ENCODE measurements at places on chromosomes 2 and 18.

DNA sequence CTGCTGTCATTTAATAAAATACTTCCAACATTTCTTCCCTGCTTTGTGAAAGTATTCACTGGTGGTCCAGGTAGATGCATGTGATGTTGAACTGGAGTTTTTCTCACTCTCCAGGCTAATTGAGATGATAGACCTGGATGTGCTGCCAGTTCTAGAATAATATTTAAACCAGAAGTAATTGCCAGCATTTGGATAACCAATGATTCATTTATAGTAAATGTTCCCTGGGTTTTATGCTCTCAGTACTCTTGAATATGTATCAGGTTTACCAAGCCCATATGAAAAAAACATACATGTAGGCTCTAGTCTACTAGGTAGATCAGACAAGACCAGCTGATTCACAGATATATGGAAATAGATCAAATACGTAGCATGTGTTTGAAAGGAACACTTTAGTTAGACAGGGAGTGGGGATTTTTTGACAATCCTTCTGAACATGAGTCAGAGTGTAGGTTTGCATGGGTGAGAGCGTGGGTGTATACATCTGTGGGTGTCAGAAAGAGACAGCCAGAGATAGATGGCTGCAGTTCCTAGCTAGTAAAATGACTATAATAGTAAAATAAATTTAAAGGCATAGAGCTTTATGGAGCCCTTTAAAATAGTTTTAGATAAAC lies 115.1 kb downstream of the NAB1 start:
- DNase-seq = no peak

DNA sequence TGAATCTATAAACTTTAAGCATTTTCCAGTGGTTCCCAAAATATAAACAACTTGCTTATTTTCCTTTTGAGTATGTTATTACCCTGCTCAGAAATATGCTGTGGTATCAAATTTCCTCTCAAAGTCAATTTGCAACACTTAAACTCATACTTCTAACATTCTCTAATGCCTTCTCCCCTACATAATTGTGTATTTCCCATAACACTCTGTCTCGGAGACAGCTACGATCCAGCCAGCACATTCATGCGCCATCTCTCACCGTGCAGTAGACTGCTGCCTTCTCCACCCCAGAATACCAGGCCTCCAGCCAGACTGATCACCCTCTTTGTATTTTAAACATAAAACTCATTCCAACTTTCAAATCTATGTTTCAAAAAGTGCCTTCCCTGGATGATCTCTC lies 41.8 kb downstream of the TIMM21 start:
- DNase-seq = no peak

DNA sequence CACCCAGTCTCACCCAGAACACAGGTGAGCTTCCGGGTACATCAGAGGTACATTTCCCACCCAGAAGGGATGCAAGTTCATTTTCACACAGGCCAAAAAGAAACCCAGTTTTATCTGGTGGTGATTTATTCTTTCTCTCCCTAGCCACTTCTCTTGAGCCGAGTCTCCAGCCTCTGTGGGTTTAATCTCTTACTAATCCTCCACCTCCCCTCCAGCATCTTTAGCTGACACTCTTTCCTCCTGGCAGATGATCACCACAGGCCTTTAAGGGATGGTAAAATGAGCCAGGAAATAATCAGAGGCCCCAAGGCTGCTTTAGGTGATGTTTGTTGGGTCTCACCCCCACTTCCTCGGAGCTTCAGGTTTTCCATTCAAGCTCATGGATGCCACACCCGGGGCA lies 145.7 kb upstream of the DLX2 start:
- no peak for DNase-seq

DNA sequence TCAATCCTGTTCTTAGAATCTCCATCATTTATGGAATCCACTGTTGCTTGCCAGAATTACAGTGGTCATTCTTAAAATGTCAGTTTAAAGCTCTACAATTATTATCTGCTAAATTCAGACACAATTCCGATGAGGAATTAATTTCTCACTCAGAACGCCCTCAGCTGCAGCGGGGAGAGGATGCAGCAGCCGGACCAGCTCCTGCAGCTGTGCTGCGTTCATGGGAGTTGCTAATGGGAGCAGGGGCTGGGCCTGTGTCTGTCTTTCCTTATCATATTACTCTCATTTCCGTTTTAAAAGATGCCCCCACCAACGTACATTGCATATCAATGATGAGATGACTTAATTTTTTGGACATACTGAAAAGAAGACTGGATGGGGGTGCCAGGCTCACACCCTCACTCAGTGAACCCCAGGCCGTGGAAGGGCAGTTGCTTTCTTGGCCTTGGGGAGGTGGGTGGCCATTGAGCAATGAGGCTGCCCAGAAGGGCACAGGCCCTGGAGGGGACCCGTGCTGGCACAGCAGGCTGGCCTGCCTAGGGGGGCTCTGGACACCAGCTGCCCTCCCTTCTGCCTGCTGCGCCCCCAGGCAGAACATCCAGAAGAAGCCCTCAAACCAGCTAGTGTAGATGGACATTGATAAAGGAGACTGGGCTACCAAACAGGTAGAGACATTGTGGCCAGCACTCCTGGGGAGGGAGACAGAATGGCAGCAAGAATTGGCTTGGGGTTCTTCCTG lies 503.6 kb upstream of the MYT1L start:
- DNase-seq = no peak

GRCh38 chr18:48605408-48605845 lies 66.6 kb downstream of the CTIF start:
- peak; percentile 15 for DNase-seq

- no peak for DNase-seq
These were observed 112.2 kb downstream of the VAPA start for GRCh38 chr18:10025711-10026670.

DNA sequence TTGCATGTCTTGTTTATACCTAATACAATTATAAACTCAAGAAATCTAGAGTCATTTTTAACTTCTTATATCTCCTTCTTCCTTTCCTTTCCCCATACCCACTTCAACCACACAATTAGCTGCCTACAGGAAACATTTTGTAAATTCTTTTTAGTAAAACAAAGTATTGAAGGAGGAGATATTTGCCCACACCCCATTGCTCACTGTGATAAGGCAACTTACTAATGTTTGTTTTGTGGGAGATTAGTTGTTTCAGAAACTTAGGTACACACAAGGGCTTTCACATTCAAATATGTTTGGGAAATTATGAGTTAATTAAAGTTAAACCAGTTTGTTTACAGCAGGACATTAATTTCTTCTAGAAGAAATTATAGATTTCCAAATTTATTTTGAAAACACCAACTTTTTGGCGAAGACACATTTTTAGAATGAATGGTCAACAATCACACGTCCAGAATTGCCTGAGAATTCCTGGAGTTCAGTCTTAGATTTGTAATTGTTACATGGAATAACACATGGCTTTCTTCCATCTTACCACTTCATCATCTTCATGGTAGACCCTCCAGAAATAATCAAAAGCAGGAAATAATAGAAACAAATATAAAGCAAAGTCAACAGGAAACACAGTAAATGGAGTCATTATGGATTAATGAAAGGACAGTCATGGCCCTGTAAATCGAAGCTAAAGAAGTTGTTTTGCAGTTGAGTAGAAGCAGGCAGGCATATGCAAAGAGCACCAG lies 62.5 kb upstream of the RAB27B start:
- DNase-seq = no peak

DNA sequence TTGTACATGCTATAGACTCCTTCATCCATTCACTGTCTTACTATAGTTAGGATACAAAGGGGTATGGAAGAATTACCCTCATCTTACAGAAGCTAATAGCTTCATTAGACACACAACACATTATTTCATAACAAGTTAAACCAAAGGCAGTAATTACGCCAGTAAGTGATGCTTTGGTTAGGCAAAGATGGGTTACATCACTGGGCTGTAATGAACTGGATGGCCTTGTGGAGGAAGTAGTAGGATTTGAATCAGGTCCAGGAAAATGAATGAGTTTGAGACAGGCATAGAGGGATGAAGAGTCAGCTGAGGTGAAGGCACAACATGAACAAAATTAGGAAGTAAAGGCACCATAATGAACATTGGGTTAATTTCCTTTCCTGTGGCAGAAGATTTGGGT lies 80.1 kb downstream of the SOCS6 start:
- no peak for DNase-seq

DNA sequence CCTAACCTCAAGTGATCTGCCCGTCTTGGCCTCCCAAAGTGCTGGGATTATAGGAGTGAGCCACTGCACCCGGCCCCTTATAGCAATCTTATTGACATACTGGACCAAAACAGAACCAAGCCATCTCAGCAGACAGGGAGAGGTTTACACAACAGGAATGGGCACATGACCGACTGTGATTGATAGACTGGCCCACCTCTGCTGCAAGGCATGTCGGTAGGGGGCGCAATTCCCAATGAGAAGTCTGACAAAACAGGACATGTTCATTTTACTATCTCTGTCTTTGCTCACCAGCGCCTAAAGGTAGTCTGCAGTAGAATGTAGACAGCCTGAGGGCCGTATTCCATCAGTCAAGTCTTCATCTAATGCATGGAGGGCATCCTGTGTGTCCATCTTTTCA lies 2.0 kb downstream of the LYPD6B start:
- no peak for DNase-seq

DNA sequence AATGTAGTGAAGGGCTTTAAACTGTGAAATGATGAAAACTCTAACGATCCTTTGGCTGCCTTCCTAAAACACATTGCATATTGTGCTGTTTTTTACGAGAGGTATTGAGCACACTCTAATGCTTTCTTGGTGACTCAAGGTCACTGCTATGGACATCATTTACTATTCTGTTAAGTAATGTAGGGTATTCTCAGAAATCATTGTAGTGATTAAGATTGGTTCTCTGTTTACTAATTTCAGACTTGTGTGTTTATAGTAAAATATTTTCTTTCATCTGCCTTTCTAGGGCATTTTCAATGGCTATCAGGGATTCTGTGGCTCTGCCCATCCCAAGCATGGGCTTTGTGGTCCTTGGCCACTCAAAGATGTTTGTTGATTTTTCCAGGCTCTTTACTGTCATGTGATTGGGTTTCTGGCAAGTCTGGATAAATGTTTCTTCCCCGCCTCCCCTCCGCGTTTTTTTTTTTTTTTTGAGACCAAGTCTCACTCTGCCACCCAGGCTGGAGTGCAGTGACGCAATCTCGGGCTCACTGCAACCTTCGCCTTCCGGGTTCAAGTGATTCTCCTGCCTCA lies 29.3 kb downstream of the UBE2F start:
- no peak for DNase-seq

DNA sequence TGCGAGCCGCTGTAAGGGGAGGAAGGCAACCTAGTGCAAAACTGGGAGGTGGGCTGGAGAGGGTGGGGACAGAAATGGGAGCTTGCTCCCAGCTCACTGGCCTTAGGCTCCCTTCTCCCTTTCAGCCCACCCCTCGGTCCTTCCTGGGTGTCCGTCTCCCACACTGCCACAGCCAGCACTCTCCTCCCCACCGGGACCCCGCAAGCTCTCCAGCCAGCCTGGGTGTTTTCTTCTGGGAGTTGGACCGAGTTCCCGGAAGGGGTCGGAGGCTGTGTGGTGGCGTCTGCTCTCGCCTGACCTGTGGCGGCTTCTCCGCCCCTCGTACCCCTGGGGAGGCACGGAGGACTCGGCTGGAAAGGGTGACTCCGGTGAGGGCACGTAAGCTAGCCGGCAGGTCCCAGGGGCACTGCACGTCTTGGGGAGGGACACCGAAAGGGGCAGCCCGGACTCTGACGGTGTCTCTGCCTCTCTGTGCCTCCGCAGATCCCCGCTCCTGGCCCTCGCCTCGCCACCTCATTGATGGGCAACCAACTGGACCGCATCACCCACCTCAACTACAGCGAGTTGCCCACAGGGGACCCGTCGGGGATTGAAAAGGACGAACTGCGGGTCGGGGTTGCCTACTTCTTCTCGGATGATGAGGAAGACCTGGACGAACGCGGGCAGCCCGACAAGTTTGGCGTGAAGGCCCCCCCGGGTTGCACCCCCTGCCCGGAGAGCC lies 1.1 kb downstream of the LRATD1 start:
- peak; percentile 28 for DNase-seq

GRCh38 chr2:20666304-20667150 lies at the start of gene GDF7:
Gene GDF7 (plus strand): TSS chr2:20667144. CDS start chr2:20667240, 96 bp downstream.
- no peak for DNase-seq

- no peak for DNase-seq
These were observed 137.0 kb downstream of the EN1 start for GRCh38 chr2:118710481-118710880.

DNA sequence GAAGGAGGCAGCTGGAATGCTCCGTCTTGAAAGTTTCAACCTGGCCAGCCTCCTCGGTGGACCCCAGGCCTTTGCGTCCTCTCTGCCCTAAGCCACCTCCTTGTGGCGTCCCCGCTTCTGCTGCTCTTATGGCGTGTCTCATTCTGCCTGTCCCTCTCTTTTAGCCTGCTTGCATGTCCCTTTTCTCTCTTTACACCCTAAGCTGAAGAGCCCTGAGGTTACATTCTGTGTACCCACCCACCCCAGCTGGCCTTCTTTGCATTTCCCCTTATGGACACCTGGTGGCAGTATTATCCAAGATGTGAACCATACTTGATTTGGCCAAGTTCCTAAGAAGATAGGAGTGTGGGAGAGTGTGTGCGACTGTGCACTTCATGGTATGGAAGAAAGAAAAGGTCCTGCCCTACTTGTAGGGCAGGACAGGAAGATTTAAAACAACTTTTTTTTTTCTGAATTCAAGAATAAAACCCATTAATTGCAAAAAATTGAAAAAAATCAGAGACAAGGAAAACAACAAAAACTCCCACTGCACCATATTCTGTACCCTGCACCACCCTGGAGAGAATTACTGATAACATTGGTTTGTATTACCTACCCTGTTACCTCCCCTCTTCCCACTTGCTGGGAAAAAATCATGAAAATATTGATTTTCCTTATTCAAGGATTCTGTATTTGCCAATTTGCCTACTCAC lies 77.4 kb downstream of the DYSF start:
- no peak for DNase-seq

DNA sequence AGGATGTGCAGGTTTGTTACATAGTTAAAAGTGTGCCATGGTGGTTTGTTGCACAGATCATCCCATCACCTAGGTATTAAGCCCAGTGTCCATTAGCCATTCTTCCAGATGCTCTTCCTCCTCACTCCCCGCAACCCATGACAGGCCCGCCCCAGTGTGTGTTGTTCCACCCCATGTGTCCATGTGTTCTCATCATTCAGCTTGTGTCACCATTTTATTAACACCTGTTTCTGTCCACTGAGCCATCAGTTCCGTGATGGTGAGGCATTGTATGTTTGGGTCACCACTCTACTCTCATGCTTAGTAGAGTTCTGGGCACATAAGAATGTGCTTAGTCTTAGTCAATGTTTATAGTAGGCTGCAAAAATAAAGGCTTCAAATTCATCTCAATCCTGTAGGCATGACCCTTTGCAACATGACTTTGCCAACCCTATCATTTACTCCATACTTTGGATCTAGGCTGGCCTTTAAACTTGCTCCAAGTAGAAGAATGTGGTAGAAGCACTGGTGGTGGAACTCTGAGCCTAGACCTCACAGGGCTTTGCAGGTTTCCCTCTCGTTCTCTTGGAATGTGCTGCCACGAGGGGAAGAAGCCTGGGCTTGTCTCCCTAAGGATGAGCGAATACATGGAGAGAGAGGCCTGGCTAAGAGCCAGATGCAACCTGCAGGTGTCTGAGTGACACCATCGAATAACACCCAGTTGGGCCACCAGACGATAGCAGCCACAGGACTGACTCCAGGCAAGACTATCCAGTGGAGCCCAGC lies 161.5 kb downstream of the NAPG start:
- no peak for DNase-seq

GRCh38 chr18:55407774-55408535 lies 180.0 kb downstream of the TCF4 start:
- DNase-seq = no peak

GRCh38 chr2:64338910-64339500 lies 115.0 kb upstream of the LGALSL start:
- no peak for DNase-seq

Measured in SHP77 treated with DMSO at 0.1 percent for 48 hours (cell line).